Mesenteric fat pad (tissue), 1 donor: ENCODE measurements at places on chromosomes 11 and 22.

GRCh38 chr11:112179601-112180000, 4.3 kb downstream of the BCO2 start:
- DNase-seq: no peak

- no peak for DNase-seq
Measured at GRCh38 chr22:44599500-44600140, 101.6 kb upstream of the RTL6 start.

- DNase-seq: no peak
Measured at GRCh38 chr11:88435415-88435814, 97.9 kb upstream of the CTSC start.

DNA sequence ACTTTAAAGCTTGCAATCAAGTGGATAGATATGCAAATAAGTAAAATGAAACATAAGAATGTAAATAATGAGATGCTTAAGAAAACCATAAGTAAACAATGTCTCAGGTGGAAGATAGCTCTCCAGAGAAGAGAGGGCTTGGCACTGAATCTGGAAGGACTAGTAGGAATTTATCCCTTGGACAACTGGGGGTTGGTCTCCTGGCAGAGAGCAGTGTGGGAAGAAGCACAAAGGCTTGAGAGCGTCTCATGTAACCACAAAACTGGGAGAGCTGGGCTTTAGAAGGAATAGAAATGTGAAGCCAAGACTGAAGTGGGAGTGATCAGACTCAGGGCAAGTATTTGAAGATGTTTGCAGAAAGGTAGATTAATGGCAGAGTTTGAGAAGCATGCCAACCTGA, 31.3 kb downstream of the CARD18 start:
- DNase-seq: no peak

- DNase-seq: no peak
Measured at GRCh38 chr11:38884145-38884865, 2286.3 kb upstream of the RAG2 start.
